ENCODE measurements at places on chromosomes 2 and 18. TPM values are rescaled to one million over a fixed set of nuclear protein-coding genes. Genes with fewer than 3 reads are reported as not detected.

Gene MC4R
- 0.11 TPM for polyA plus RNA-seq

Gene UGT1A10
- polyA plus RNA-seq: not detected

Gene CHST9
- polyA plus RNA-seq: 4.9 TPM

Gene ASAP2
- 63.5 TPM for polyA plus RNA-seq

Gene C2orf80
- 0.17 TPM for polyA plus RNA-seq

GRCh38 chr18:24364177-24364576, 33.4 kb downstream of the OSBPL1A start:
- no peak for DNase-seq

DNA sequence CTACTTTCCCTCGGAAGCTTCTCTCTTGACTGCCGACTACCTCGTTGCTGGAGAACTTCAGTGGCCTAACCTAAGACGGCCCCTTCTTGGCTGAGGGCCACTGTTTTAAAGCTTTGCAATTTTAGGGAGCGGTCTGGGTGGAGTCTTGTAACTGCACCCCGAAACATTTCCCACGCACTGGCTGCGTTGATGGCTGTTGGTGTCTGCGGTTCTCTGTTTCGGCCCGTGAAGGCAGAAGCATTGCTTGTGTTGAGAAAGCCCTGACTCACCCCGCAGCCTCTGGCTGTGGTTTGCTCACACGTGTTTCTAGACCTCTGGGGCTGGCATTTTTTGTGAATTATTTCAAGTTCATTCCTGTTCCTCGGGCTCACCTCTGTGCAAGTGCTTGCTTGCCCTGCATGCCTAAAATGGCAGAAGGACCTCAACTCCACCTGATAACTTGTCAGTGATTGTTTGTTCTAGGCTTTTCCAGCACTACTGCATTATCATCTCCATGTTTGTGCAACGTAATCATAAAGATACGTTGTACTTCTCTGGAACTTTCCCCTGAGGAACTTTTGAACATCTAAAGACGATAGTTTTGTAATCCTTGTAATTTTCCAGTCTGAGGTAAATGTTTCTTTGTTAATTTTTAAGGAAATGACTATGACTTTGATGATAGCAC, 94.2 kb upstream of the DLX2 start:
- DNase-seq: no peak

DNA sequence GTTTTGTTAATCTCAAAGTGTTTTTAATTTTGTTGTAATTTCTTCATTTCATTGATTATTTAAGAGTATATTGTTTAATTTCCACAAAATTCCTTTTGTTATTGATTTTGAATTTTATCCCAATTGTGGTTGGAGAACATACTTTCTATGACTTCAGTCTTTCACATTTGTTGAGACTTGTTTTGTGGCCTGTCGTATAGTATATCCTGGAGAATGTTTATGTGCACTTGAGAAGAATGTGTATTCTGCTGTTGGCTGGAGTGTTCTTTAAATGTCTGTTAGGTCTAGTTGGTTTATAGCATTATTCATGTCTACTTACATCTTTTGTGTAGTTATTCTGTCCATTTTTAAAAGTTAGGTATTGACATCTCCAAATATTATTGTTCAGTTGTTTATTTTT, 120.3 kb downstream of the TTC27 start:
- DNase-seq: no peak

- no peak for DNase-seq
Observed at GRCh38 chr2:215293879-215294278, 18.0 kb upstream of the ATIC start.

DNA sequence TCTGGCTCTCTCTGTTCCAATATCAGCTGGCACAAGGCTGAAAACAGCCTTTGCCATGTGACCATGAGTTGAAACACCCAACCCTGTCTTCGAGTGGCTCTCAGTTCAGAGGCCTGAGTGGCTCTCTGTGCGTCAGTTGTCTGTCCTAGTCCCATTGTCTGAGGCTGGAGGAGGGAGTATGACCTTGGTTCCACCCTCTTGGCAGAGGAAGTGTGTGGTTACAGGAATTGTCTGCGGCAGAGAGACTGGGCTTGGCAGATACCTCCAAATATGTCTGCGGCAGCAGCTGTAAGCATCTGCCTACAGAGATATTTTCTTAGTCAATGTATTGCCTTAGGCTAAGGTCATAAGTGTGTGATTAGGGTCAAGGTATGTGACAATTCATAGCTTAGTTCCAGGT, 32.6 kb downstream of the CNGA3 start:
- DNase-seq: no peak

- no peak for DNase-seq
Observed at GRCh38 chr2:213187386-213187785, 36.0 kb upstream of the IKZF2 start.

GRCh38 chr18:29465526-29465925, 1288.6 kb upstream of the CDH2 start:
- DNase-seq: no peak

GRCh38 chr2:235851828-235852525, 316.2 kb downstream of the GBX2 start:
- DNase-seq: no peak

DNA sequence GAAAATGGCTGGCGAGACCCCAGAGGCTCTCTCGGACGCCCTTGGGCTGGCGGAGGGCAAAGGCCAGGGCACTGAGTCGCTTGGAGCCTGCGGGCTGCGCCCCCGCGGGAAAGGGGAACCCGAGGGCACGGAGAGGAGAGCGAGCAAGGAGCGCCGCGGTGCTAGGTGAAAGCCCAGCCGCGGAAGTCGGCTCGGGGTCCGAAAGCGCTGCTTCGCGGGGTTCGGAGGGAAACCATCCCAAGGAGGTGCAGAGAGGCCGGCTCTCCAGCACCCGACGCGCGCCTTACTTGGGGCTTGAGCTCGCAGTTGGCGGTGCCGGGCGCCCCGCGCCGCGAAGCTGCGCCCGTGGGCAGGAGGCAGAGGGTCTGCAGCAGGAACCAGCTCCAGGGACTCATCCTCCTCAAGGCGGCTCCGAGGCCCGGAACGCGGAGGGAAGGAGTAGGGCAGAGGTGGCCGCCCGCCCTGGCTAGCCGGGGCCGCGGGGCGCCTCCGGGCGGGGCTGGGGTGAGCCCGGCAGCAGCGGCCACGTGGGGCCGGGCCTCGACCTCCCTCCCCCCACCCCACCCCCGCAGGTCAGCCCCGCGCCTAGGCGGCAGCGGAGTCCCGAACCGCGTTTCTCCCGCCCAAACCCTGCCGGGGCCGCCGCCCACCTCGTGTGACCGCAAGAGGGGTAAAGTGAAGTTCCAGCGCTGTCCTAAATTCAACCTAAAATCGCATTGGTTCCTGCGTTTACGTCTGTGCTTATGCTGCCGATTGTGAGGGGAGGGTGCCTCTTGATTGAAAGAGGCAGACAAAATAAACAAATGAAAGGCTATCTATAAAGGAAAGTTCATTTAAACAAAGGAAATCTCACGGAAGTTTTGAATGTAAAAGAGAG, at the start of gene TRABD2A:
Gene TRABD2A, minus strand, starts transcription at position 440 of the 877 bp plus-strand sequence. Its CDS starts 45 bp downstream, at position 395.
- DNase-seq: no peak

DNA sequence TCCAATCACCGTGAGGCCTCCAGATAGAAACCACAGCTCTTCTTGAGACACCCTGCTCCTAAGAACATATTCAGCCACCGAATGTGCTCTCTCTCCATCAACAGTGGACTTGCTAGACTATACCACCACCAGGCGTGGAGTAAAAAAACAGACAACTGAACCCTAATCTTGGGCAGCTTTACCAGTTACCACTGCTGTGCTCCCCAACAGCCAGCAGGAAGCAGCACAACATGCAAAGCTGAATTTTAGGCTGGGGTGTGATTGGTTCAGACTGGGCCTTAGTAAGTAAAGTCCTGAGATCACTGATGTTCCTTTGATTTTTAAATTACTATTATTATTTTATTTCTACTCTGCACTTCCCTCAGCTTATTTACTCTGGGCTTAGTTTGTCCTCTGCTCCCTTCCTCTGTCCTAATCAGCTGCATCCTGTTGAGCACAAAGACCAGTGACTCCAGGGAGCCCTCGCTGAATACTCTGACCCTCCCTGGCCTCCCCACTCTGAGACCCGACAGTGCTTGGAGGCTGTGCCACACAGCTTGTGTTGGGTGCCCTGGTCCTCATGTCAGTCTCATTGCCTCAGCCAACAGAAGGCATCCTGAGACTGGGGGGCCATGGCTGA, 21.9 kb downstream of the MRPL35 start:
- no peak for DNase-seq

GRCh38 chr2:74653589-74653984, 460 bp upstream of the SEMA4F start:
- DNase-seq: no peak

- DNase-seq: no peak
Observed at GRCh38 chr18:50944245-50944932, 23.5 kb upstream of the ELAC1 start.

Measured in right renal pelvis (tissue), 4 donors.